ENCODE measurements at places on chromosomes 5 and 9. TPM values are rescaled to one million over a fixed set of nuclear protein-coding genes. Genes with fewer than 3 reads are reported as not detected.

DNA sequence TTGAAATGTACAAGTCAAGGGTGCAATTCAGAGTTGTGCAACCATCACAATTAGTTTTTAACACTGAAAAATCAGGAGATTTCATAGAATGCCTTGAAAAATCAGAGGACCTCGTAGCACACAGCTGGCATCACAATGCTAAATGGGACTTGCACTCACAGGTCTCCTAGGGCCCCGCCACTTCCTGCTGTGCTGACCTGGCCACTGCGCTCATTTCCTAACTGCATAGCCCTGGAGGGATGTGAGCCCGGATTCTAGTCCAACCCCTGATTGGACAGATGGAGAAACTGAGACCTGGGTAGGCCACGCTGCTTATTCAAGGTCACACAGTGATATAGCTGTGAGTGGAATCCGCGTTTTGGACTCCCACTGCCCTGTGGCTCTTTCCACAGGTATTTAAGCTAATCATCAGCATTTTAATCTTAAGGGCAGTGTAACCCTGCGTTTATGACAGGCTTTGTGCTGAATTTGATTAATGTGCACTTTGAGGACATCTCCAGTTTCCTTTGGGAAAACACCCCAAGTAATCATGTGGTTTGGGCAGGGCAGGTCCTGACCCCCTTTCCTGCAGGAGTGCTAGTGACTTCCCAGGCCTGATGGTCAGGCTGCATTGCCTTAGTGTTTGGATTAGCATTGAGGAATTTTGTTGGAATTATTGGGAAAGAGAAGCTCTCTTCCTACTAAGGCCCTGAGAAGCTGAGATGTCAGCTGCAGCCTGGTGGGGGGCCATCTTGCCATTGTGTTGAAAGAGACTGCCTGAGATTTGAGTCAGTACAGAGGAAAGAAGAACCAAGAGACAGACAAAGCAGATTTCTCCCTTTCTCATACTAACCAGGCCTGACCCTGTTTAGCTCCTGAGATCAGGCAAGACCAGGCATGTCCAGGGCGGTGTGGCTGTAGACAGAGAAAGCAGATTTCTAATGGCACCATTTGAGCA is 36.2 kb downstream of the STC2 start:
- DNase-seq: no peak

The TMEM232 gene
- total RNA-seq: 0.93 TPM

- DNase-seq: no peak
Observed at GRCh38 chr9:27367921-27368315, 71.0 kb upstream of the EQTN start.

The GFI1B gene
- total RNA-seq: 0.48 TPM

GRCh38 chr5:31846934-31847333 is 208.0 kb downstream of the PDZD2 start:
- DNase-seq: no peak

DNA sequence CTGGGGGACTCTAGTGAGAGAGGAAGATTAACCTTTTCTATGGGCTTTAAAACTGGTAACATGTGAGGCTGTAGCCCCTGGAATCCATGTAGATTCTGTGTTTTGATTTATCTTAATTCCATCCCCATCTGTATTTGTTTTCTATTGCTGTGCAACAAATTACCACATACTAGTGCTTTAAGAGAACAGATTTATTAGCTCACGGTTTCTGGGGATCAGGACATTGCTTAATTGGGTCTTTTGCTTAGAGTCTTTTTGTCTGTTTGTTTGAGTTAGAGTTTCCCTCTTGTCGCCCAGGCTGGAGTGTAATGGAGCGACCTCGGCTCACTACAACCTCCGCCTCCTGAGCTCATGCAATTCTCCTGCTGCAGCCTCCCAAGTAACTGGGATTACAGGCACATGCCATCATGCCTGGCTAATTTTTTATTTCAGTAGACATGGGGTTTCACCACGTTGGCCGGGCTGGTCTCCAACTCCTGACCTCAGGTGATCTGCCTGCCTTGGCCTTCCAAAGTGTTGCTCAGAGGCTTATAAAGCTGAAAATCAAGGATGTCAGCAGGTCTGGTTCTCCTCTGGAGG is 29.9 kb upstream of the GNA14 start:
- no peak for DNase-seq

- no peak for DNase-seq
Observed at GRCh38 chr9:37944671-37945481, 40.9 kb upstream of the SLC25A51 start.

The FBXW11 gene
- 41.7 TPM for total RNA-seq

The BRINP1 gene
- not detected for total RNA-seq

DNA sequence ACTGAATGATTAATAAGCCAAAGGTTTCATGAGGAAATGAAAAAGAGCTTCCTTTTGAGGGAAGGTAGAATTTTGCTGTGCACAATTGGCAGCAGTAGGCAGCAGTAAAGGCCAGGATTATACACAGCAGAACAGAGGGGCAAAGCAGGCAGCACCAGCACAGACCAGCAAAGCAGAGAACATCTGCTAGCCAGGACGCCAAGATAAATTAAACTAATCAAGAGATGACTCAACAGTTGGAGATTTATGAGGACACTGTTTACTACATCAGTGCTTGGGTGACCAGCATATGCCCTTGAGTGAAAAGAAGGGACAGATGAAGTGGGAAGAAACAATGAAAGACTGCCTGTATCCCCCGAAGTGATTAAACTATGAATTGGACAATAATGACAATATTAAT is 871.4 kb upstream of the CDH10 start:
- no peak for DNase-seq

DNA sequence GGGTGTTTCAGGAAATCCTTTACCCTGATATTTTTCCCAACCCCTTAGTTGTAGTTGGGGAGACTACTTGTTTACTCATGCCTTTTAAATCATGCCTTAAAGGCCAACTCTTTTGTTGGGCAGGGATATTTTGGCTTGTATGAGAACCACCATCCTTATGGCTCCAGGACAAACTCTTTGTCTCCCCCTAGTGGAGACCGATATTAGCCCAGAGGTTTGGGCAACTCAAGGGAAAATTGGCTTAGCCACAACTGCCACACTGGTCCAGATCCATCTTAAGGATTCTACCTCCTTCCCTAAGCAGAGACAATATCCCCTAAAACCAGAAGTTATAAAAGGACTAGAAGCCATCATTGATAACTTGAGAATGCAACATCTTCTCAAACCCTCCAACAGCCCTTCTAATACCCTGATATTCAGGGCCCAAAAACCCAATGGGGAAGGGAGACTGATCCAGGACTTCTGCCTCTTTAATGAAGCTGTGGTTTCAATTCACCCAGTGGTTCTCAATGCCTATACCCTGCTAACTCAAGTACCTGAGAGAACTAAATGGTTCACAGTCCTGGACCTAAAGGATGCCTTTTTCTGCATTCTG is 100.9 kb upstream of the HCN1 start:
- DNase-seq: peak; percentile 4

GRCh38 chr5:52148679-52149078 is 639.0 kb upstream of the ITGA1 start:
- no peak for DNase-seq

The ADAMTS6 gene
- 3.8 TPM for total RNA-seq

DNA sequence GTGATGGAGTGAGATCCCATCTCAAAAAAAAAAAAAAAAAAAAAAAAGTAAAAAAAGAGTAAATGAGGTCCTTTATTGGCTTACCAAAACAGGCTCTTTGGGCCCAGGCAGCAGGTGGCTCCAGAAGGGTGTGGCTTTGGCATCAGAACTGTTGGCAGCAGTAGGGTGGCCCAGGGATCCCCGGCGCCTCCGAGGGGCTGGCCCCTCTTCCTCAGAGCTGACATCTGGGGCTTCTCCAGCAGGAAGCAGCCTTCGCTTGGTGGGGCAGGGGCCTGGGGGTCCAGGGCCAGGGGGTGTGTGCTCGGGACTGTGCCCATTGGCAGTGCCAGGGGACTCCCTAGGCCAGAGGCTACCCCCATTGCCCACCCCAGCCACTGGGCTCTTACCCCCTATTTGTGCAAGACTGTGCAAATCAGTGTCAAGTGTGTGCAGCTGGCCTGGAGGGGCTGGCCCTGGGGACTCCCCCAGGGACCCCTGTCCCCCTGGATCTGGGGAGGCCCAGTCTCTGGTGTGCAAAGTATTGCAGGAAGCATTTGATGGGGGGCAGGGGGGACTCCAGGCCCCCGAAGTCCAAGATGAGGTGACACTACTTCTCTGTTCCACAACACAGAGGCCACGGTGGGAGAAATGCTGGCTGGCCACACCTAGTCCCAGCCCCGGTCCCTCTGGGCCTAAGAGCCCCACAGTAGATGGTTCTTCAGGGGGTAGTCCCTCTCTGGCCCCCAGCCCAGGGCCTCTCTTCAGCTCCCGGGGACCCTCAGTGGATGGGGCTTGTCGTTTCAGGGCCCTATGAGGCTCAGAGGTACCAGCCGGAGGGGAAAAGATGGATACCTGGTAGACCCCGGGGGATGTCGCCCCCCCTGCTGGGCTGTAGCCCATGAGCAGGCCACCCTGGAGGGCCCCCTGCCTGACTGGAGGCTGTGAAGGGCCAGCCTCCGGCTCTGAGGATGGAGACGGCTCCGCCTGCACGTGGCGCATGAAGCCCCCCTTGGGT is 4.7 kb upstream of the STOML2 start:
- DNase-seq: no peak

- no peak for DNase-seq
Observed at GRCh38 chr5:157877821-157878220, 18.9 kb upstream of the CLINT1 start.

The PDCD1LG2 gene
- total RNA-seq: 0.87 TPM

GRCh38 chr5:168672888-168673287 is 93.7 kb upstream of the PANK3 start:
- DNase-seq: no peak

DNA sequence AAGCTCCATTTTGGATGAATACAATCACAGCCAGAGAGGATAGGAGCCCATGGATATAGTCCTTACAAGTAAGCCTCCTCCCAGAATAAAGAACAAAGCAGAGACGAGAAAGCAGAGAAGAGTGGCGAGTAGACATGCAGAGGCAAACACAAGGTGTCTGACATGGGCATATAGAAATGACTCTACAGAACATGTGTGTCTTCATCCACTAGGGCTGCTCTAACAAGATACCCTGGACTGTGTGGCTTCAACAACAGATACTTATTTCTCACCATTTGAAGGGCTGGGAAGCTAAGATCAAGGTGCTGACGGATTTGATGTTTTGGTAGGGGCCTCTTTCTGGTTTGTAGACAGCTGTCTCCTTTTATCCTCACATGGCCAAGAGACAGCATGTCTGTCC is 32.3 kb upstream of the FER start:
- no peak for DNase-seq

DNA sequence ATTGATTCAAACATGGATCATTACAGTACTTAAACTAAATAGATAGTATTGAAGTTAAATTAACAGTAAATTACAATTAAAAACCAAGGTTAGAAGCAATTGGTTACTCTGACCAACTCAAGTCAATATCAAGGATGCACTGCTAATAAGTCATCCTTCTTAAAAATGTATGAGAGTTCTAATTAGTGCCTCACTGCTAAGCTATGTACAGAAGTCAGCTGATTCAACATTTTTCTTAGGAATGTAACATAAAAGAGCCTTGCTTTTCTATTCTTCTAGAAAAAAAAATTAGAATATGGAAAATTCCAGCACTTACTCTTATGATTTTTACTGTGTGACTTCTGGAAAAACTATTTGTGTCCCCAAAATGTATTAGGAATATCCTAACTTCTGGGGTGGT is 75.7 kb upstream of the FBN2 start:
- DNase-seq: no peak

GRCh38 chr5:168329302-168329701 is 37.9 kb downstream of the WWC1 start:
- no peak for DNase-seq

The CATSPER3 gene
- total RNA-seq: 0.23 TPM

The MYMK gene
- total RNA-seq: not detected

- no peak for DNase-seq
Observed at GRCh38 chr5:60551250-60551649, 148.7 kb downstream of the DEPDC1B start.

DNA sequence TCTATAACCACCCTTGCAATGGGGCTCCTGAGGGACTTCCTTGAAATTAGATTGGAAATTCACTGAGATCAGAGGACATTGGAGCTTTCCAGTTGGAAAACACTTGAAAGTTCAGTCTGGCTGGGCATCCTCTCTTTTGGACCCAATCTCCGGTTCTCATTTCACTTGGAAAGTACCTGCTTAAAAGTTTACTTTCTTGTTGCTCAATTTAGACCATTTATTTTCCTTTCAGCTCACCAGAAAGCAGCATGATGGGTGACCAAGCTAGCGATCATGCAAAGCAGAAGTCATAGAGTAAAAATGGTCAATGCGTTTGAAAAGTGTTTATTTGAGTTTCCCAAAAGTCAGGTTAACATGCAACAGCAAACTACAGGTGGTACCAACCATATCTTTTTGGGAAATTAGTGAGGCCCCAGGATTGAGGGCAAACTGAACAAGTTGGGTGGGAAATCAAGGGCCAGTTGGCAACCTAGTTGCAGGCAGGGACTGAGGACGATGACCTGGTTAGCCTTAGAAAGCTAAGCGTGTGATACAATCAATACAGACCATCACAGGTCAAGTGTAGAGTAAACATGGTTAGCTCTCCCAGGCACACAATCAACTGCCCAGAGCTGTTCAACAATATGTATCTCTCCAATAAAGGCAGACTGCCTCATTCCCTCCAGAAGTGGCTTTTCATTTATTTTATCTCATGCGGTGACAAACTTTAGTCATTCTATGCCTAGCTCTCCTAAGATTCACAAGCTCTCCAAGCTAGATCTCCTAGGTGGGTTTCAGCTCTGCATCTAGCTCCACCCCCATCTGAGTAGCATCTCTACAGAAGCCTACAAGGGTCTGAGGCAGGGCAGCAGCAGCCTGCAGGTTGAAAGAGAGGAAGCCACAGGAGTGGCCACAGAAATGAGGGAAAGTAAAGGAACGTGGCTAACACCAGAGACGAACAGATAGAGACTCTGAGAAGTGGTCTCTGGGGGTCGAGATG is 136.9 kb downstream of the UGCG start:
- DNase-seq: no peak

The VPS13A gene
- total RNA-seq: 42.9 TPM

DNA sequence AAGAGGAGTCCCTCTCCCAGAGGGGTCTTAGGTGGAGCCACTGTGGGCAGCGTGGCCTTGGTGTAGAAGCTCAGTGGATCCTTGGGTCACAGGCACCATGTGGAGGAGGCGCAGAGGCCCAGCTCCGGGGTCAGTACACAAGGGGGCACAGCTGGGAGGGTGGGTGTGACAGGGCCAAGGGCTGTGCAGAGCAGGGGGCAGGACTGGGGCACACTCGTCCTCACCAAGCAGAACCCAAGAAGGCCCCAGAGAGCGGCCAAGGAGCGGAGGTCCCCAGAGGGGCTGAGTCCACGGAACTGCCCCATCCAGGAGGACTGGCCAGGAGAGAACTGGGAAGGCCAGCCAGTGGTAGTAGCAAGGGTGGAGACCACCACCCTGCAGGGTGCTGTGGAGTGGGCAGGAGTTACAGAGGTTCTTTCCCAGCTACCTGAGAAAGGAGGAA is 2.5 kb upstream of the LPCAT1 start:
- peak; percentile 53 for DNase-seq

The FOXD4L5 gene
- 0.23 TPM for total RNA-seq

- no peak for DNase-seq
Observed at GRCh38 chr5:15789642-15790041, 289.7 kb downstream of the FBXL7 start.

The LYSMD3 gene
- total RNA-seq: 18.1 TPM

All from activated naive CD4-positive, alpha-beta T cell treated with anti-CD3 and anti-CD28 coated beads, Interleukin-2, amount 50 U/mL, for 72 hours (primary cell).